ENCODE measurements at places on chromosomes 7 and 10.
A peak's percentile ranks its signal among the peaks of the same experiment; 100 is the strongest.

DNA sequence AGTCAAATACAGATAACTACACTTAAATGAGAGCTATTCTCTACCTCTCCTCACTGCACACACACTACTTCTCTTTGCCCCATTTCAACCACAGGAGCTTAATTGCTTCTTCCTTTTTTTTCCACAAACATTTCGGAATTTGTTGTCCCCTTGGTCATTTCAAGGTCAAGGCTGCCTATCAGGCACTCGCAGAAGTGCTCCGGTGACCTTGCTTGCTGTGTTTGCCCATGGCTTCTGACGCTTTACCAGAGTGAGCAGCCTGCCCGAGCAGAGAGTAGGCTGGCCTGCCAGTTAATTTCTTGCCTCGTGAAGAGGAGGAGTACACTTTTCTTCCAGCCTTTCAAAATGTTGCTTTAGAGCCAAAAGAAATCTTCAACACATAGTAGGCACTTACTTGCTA is 297.1 kb upstream of the LRGUK start:
- no peak for DNase-seq

- DNase-seq: no peak
Observed at GRCh38 chr7:138970952-138971351, 10.2 kb downstream of the KIAA1549 start.

GRCh38 chr7:112986256-112987031 is 100.2 kb downstream of the GPR85 start:
- DNase-seq: no peak

- no peak for DNase-seq
Observed at GRCh38 chr7:22427855-22428254, 70.9 kb upstream of the RAPGEF5 start.

DNA sequence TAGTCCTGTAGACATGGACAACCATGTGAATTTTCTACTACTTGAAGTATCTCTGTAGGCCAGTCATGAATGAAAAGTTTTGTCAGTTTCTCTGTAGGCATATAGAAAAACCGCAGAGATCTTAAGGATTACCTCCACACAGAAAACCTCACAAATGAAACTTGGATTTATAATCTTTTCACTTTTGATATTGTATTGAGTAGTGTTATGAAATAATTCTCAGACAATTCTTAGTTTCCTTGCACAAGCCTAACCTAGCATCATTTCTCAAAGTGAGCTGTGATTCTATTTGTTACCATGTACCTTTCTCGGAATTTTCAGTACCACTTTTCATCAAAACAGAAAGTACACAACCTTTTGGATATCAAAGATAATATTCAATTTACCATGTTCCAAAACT is 51.4 kb upstream of the OIT3 start:
- DNase-seq: no peak

GRCh38 chr7:78345979-78346378 is 547.4 kb downstream of the PHTF2 start:
- DNase-seq: no peak

- DNase-seq: no peak
Observed at GRCh38 chr7:77466450-77466849, 50.3 kb upstream of the GSAP start.

DNA sequence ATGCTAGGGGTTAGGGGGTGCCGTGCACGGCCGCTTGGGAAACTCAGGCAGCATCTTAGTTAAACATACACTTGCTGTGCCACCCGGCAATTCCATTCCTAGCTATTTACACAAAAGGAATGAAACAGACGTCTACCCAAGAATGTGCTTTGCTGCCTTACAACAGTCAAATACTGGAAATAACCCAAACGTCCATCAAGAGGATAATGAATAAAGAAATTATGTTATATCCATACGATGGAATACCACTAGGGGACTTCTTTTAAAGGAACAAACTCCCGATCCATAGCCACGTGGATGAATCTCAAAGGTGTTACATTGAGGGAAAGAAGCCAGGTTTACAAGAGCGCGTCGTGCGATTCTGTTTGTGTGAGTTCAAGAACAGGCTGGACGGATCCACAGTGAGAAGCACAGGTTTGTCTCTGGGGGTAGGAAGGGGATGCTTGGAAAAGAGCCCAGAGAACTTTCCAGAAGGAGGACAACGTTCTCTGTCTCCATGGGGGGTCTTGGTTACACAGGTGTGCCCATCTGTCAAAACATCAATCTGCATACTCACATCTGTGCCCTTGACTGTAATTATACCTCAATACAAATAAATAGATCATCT is 41.8 kb downstream of the STK32C start:
- DNase-seq: no peak

GRCh38 chr7:100455206-100455605 is 8.9 kb downstream of the SPACDR start:
- no peak for DNase-seq

GRCh38 chr7:158353606-158354570 is 233.7 kb downstream of the PTPRN2 start:
- DNase-seq: no peak

DNA sequence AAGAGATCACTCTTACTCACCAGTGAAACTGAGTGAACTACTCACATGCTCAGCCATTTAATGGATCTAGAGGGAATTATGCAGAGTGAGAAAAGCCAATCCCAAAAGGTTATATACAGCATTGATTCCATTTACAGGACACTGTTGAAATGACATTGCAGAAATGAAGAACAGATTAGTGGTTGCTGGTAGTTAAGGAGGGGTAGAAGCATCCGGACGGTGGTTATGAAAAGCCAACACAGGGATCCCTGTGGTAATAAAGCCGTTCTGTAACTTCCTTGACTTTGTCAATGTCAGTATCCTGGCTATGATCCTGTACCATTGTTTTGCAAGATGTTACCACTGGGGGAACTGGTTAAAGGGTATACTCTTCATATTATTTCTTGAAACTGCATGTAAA is 253.4 kb downstream of the USP6NL start:
- DNase-seq: no peak

DNA sequence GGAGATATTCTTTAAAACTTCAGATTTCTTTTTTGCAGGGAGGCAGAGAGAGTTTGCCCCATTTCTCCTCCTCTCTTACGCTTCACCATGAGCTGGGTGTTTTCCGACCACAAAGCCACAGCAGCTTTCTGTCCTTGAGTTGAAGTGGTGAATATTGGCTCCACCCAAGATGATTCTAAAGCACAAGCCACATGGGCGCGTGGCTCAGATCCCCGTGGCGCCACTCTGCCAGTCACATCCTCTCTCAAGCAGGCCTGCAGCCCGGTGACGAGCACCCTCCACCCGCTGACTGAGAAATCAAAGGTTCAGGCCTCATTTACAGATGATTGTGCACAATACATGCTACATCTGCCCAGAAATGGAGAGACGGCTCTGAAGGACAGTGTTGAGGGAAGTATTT is 27.6 kb upstream of the RNF32 start:
- DNase-seq: peak; percentile 18

GRCh38 chr7:120873401-120873800 is 15.5 kb upstream of the TSPAN12 start:
- no peak for DNase-seq

GRCh38 chr7:7237201-7237977 is 55.0 kb downstream of the C1GALT1 start:
- no peak for DNase-seq

DNA sequence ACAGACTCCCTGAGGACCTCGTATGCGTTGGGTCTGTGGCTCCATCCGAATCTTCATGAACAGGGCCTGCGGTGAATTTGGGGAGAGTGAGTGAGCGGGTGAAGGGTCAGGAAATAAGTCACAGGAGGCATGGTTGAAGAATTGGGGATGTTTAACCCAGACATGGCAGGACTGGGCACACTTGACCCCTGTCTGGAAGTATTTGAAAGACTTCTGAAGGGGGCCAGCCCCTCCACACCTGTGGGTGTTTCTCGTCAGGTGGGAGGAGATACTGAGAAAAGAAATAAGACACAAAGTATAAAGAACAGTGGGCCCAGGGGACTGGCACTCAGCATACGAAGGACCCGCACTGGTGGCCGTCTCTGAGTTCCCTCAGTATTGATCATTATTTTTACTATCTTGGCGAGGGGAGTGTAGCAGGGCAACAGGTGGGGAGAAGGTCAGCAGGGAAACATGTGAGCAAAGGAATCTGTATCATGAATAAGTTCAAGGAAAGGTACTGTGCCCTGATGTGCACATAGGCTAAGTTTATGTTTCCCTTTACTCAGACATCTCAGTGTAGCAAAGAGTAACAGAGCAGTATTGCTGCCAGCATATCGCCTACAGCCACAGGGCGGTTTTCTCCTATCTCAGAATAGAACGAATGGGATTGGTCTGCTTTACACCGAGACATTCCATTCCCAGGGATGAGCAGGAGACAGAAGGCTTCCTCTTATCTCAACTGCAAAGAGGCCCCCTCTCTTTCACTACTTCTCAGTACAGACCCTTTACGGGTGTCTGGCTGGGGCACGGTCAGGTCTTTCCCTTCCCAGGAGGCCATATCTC is 38.2 kb upstream of the PFKFB3 start:
- DNase-seq: no peak

DNA sequence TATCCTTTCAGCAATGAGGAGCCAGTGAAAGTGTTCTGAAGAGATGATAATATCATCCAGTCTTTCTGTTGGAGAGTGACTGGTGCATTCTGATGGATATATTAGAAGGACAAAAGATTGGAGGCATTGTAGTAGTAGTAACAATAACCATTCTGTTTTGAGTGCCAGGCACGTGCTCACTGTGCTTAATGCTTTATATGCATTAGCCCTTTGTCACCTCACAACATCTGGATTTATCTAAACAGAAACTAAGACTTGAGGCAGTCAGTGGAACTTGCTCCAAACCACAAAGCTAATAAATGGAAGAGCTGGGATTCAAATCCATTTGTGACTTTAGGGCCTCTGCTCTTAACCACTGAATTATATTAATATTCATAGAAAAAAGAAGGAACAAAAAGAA is 84.5 kb upstream of the OIT3 start:
- no peak for DNase-seq

GRCh38 chr7:39622609-39623008 is 763 bp upstream of the RALA start:
- DNase-seq: no peak

- no peak for DNase-seq
Observed at GRCh38 chr7:29255906-29256692, 61.5 kb downstream of the CHN2 start.

DNA sequence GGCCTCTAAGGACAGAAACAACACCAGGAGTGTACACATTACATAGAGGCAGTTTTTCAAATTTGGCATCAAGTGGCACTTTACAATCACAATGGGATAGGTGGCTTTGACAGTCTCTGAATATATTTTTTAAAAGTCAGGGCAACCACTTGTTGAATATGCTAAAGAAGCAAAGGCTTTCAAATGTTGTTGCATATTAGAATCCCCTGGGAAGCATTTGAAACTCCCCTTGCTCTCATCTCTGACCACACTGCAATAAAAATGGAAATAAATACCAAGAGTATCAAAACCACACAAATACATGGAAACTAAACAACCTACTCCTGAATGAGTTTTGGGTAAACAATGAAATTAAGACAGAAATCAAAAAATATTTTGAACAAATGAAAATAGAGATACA is 106.5 kb upstream of the RAB11FIP2 start:
- DNase-seq: no peak

GRCh38 chr7:11623093-11623678 is 208.8 kb downstream of the THSD7A start:
- no peak for DNase-seq

- no peak for DNase-seq
Observed at GRCh38 chr7:155305231-155305904, 7.7 kb downstream of the INSIG1 start.

DNA sequence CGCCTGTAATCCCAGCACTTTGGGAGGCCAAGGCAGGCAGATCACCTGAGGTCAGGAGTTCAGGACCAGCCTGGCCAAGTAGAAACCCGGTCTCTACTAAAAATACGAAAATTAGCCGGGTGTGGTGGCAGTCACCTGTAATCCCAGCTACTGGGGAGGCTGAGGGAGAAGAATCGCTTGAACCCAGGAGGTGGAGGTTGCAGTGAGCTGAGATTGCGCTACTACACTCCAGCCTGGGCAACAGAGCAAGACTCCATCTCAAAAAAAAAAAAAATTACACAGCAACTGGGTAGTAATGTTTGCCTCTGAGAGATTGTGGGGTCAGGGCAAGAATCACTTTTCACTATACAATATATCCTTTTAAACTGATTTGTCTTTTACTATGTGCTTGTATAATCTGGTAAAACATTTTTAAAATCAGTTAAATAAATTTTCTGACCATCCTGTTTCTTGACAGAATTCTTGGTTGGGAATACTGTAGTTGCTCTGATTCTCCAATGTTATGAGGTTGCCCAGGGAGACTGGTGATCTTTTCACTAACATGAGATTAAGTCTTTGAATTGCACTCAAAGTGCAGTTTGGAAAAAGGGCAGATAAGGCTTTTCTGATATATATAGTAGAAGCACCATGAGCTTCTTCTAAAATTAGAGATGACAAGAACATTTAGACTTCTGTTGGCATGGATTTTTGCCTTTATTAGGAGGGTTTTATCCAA is 1.5 kb downstream of the ENTPD7 start:
- no peak for DNase-seq

DNA sequence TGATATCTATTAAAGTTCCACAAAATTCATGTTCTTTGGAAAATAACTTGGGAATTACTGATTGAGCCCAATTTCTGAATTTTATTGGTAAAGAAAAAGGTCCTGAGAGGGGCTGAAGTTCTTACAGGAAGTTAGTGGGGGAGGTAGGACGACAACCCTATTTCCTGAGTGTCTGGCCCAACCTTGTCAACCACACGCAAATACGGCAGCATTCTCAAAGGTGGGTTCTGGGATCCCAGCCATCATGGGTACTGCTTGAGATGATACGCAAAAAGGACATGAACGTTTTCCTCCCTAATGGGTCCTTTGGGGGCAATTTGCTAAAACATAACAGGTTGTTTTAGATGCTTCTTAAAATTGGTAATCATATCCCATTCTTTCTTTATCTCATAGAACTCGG is 2.7 kb upstream of the PDCD4 start:
- DNase-seq: no peak

- DNase-seq: no peak
Observed at GRCh38 chr10:9878383-9878782, 1139.3 kb upstream of the CELF2 start.

DNA sequence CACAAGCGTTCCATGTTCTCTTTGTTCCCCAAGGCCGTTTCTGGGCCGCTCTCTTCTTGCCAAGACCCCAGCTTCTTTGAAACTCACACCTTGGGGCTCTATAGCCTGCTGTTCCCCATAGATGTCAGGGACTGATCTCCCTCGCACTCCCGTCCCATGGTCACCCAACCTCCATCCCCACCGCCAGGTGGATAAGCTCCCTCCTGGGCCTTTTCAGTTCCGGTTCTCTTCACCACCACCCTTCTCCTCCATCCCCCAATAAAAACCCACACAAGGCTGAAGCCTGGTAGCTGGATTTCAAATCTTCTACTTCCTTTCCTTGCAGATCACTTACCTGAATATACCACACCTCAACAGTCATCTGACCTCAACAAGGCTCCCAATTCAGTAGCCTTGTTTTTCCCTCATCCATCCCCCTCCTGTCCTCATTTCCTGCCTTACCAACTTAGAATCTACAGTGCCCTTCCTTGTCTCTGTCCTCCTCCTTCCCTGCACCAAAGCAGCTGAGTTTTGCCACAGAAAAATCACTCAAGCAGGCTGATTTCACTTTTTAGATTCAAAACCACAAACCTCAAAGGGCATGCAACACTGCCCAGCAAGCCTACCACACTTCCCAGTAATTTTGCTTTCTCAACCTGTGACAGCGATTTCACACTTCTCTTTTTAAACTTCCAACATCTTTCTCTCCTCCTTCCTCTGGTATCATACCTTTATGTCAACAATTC is 7.7 kb downstream of the SLC37A3 start:
- no peak for DNase-seq

GRCh38 chr10:14184841-14185315 is 145.8 kb downstream of the FRMD4A start:
- no peak for DNase-seq

GRCh38 chr10:92407305-92408016 is 116.5 kb downstream of the MARCHF5 start:
- no peak for DNase-seq
